ENCODE measurements at places on chromosomes 11 and 22.

GRCh38 chr11:811446-812245, 1.9 kb downstream of the RPLP2 start:
- DNase-seq: no peak

DNA sequence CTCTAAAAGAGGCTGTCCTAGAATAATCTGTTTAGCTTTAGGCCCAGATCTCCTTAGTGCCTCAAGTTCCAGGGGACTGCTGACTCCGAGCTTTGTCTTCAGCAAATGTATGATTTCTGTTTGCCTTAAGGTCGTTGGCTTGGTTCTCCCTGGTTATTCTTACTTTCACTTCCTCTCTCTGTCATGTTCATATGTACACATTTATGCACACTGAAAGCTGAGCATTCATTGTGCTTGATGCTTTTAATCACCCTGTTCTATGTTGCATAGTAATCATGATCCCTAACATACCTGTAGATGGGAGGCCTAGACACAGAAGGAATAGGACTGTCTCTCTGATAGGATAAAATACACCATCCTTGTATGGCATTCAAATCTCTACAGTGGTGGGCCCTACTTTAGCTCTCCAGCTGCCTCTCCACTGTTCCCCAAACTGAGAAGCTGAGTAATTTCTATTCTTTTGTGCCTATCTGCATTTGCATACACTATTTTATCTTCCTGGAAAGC, 7.2 kb downstream of the PPFIBP2 start:
- no peak for DNase-seq

- DNase-seq: no peak
Observed at GRCh38 chr22:32333141-32333768, 24.4 kb upstream of the RFPL3 start.

DNA sequence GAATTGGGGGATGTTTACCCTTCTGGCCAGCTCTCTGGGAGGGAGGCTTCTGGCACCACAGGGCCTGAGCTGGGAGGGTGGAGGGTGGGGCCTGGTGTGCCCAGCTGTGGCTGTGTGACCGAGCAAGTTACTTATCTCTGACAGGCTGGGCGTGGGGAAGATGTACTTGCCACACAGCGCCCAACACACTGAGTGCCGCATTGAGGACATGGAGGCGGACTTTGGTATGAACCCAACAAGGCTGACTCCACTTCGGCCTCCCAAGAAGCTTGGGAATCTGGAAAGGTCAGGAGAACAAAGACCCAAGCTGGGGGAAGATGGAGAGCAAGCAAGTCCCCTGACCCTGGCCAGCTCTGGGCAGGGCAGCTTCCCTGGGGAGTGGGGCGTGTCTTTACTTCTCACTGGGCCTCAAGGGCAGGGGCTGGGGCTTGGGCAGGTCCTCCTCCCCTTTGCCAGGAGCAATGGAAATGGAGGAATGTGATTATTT, 2.4 kb upstream of the MGAT3 start:
- DNase-seq: no peak

- DNase-seq: no peak
Observed at GRCh38 chr11:12433571-12434324, 56.4 kb downstream of the PARVA start.

- DNase-seq: no peak
Observed at GRCh38 chr22:24495365-24495675, 188 bp downstream of the UPB1 start.

GRCh38 chr11:67466962-67467771, 1.9 kb downstream of the TMEM134 start:
- DNase-seq: no peak

- DNase-seq: no peak
Observed at GRCh38 chr11:119422809-119423508, at the start of gene THY1. Gene THY1, minus strand, starts transcription at chr11:119423172. Its CDS starts 2,267 bp downstream, at chr11:119420905.

DNA sequence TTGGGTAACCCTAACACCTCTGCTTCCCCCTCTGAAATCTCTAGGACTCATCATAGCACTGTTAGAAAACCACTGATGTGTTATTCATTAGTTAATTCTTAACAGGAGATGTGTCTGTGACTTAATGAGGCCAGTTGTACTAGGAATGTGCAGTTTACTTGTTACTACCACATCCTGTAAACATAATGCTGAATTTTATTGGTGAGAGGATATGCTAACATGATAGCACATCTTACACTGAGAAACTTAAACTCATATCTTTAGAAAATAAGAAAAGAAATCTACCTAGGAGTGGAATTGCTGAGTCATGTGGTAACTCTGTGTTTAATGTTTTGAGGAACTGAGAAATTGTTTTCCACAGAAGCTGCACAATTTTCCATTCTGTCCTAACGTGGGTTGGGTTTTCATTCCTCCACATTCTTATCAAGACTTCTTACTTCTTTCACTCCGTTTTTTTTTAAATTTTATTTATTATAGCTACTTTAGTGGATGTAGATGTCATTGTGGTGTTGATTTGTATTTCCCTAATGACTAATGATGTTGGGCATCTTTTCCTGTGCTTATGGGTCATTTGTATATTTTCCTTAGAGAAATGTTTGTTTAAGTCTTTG, 33.7 kb downstream of the RNF121 start:
- no peak for DNase-seq

- DNase-seq: no peak
Observed at GRCh38 chr11:124748100-124748418, 4.0 kb downstream of the VSIG2 start.

GRCh38 chr11:6489306-6489705, 7.8 kb upstream of the DNHD1 start:
- no peak for DNase-seq

DNA sequence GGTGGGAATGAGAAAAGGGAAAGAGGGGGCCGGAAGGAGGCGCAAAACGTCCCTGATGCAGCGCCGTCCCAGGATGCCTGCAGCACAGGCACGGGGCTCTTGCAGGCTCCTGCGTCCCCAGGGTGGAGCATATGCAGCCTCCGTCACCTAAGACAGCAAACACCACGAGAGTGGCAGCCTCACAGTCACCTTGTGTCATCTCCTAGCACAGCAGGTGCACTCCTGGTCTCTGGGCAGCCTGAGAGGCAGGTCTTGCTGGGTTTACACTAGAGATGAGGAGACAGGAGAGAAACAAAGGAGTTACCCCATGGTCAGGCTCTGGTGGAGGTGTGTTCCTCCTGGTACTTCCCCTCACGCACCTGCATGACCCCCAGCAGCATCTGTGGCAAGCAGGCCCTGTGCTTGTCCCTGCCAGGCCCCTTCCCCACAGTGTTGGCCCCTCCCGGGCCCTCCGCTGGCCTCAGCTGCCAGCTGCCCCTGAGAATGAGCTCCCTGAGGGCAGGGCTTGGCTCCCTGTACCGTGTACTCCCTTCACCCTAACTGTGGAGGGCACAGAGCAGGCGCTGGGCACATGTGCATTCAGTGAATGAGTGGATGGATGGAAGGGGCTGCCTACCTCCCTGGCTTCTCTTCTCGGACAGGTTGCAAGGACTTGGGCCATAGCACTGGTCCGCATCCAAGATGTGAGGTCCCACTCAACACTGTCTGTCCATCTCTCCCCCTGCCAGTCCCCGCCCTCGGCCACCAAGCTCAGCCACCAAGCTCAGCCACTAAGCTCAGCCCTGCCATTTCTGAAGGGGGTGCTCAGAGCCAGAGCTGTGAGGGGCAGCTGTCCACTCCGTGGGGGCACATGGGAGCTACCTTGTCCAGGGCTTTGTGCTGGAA, 988.6 kb downstream of the BRD1 start:
- no peak for DNase-seq

DNA sequence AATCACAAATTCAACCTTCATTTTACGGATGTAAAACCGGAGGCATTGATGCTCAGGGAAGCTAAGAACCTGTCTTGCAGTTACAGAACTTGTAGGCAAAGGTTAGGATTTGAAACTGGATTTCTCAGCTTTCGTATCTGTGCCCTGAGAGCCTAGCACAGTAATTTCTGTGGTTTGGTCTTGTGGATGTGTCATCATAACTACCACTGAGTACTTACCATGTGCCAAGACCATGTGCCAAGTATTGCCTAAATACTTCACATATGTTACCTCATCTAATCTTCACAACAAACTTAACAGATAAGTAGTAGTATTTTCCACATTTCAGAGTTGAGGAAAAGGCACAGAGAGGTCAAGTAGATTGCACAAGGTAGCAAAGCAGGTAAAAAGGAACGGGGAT, 140.7 kb downstream of the NXPE2 start:
- DNase-seq: no peak

DNA sequence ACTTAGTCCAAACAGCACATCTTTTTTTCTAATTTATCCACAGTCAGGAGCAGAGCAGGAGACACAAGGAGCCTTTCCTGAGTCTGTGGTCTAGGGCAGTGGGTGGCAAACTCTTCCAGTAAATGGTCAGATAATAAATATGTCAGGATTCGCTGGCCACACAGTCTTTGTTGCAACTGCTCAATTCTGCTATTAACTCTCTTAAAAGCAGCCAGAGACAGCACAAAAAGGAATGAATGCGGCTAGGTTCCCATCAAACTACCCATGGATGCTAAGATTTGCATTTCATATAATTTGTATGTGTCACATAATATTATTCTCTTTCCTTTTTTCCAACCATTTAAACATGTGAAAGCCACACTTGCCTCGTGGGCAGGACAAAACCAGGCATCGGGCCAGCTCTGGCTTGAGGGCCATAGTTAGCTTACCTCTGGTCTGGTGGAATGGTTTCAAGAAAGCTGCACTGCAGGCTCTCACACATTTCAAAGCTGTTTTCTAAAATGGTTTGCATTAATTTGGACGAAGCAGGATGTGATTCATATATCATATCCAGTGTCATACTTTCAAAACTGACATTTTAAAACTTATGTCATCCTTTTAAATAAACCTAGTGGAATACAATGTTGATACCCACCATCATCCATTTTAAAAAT, 64.7 kb upstream of the CD5 start:
- no peak for DNase-seq

DNA sequence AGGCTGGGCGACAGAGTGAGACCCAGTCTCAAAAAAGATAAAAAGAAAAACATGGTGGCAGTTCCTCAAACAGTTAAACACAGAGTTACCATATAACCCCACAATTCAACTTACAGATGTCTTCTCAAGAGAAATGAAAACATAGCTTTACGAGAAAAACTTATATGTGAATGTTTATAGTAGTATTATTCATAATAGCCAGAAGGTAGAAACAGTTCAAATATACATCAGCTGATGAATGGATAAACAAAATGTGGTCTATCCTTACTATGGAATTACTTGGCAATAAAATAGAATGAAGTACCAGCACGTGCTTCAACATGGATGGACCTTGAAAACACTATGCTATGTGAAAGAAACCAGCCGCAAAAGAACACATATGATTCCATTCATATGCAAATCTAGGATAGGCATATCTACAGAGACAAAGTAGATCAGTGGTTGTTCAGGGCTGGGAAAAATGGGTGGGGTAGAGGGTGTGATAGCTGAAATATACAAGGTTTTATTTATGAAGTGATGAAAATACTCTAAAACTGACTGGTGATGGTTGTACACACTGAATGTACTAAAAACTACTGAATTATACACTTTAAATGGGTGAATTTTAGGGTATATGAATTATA, 12.4 kb downstream of the NF2 start:
- DNase-seq: no peak

DNA sequence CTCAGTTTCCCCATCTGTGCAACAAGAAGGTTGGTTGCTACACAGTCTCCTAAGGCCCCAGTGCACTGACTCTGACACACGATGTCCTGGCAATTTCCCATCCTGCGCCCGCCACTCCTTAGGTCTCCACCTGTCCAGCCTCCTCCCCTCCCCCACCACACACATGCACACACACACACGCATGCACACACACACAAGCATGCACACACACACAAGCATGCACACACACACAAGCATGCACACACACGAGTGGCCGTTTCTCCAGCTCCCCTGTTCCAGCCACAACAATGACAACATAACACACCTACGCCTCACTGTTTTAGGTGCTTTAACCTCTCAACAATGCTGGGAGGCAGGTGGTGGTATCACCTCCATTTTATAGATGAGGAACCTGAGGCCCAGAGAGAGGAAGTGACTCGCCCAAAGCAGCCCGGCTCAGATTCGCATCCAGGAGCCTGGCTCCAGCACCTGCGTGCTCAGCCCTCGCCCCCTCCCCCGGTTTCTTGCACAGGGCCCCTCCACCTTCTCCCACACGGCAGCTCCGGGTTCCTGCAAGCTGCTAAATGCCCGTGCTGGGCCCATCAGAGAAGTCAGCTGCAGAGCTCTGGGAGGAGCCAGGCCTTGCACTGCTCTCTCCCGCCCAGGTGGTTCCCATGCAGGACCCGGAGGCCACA, 13.0 kb downstream of the CYTH4 start:
- DNase-seq: no peak

DNA sequence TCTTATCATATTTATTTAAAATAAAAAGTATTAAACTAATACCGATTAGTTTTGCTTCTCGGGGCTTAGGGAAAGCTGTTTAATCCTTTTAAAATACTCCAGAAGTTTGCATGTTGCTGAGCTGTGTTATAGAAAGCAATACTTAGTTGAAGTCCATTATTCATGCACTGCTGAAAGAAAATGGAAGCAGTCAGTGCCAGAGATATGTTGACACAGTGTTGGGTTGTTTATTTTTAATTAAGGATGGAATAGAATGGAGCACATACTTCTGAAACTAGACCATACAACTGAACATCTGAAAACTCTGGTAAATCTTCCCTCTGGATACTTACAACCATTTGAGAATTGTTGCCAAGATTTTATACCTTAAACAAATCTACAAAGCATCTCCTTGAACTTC, 282.7 kb upstream of the CCDC179 start:
- no peak for DNase-seq

DNA sequence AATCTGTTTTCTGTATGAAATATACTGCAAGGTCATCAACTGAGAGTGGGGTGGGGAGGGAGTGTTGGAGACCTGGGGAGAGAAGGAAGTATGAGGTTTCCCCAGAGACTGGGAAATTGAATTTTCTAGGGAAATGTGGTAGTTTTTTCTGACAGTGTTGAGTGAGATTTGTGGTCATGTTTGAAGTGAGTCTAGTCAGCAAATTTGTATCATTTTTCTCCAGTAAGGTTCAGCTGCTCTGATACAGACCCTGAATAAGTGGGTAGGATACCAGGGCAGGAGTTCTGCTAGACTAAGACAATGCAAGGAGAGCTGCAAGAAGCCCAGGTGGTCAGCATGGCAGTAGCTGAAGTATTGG, 112.0 kb downstream of the PKNOX2 start:
- no peak for DNase-seq

DNA sequence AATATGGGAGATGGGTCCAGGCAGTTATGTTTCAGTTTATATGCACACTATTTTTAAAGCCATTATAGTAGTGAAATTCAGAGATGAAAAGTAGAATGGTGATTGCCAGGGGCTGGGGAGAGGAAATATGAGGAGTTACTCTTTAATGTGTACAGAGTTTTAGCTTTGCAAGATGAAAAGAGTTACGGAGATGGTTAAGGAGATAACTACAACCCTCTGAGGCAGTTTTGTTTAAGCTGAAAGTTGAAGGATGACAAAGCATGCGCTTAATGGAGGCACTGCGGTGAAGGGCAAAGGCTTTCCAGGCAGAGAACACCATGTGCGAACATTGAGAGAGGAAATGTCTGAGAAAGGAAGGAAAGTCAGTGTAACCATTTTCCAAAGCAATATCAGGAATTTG, 18.2 kb upstream of the BMAL1 start:
- DNase-seq: no peak

GRCh38 chr22:38144025-38144405, 33.5 kb upstream of the BAIAP2L2 start:
- DNase-seq: no peak

Measured in activated CD4-positive, CD25-positive, alpha-beta regulatory T cell (primary cell).